Sciatic nerve (tissue), 2 donors: ENCODE measurements at places on chromosomes 4 and X.
A peak's percentile ranks its signal among the peaks of the same experiment; 100 is the strongest.

DNA sequence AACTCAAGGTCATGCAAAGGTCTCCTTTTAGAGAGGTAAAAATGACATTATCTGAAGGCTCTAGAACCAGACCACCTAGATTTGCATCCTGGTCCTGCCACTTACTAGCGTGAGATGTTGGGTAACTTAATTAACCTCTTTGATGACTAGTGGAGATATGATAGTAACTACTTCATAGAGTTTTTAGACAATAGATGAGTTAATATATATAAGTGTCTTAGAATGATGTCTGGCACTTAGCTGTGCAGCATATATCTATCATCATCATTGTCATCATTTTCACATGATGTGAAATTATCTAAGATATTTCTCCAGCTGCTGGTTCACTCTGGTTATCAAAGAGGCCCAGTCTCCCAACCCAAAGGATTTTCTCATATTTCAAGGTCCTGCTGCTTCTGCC is 126.1 kb upstream of the DCLK2 start:
- no peak for DNase-seq

DNA sequence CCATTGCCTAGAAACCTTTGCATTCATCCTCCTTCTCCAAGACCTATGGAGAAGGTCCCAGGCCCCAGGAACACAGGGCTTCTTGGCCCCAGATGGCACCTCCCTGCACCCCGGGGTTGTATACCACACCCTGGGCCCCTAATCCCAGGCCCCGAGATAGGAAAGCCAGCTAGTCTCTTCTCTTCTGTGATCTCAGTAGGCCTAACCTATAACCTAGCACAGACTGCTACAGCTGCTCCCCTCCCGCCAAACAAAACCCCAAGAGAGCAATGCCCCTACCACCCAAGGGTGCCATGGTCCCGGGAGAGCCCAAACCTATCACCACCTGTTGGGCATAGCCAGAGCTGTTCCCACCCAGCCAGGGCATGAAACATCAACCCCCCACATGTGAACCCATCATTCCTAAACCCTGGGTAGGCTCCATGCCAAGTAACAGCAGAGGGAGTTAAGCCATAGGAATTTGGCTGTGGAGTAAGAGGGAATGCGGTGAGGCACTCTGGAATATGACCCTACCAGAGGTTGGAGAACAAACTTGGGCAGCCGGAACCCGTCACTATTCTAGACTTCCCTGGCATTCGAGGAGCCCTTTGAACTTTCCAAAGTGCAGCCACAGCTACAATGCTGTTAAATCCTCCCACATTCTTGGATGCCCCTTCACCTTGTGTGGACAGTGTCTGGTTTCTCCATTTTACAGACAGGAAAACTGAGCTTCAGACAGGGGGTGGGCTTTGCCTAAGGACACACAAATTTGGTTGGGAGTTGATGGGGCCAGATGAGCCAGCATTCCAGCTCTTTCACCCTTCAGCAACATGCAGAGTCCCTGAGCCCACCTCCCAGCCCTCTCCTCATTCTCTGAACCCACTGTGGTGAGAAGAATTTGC is 10.9 kb upstream of the SASH3 start:
- DNase-seq, result no peak

GRCh38 chrX:73206366-73206765 is 8.3 kb downstream of the NAP1L2 start:
- DNase-seq, result no peak

- no peak for DNase-seq
Observed at GRCh38 chr4:101418055-101418454, 70.7 kb upstream of the PPP3CA start.

DNA sequence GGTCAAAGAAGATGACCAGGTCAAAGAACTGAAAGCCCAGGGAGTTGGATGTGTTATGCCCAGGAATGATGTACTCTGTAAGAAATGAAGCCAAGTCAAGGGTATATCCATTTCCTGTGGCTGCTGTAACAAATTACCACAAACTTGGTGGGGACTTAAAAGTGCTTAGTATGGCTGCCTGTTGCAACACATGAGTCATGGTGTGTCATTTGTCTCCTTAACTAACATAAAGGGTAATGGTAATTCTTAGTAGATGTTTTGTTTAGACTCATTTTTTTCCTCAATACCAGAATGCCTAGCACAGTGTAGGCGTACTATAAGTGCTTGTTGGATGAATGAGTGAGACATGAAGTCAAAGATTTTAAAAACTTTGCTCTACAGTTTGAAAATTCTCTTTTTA is 45.7 kb downstream of the SYTL5 start:
- DNase-seq, result no peak

DNA sequence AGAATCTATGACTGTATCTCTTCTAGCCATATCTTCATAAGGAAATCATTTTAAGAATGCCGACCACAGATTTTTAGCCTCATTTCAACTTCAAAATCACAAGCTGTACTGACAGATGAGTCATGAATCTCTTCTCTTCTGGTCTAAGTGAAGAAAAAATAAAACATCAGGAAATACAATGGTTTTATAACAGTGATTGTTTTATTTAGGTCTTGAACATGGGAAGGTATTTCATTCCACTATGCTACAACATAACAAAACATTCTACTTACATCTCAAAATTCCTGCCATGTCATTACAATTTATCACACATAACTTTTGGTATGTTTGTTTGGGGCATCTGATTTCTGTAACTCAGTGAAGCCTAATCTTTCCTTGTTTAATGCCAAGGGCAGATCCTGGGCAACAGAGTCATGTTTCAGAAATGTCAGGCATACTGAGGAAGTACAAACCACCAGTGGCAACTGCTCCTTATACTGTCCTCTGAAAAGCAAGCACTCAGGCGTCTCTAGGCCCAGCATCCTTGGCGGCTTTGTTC is 325.0 kb downstream of the PDHA2 start:
- no peak for DNase-seq

GRCh38 chr4:119490335-119490734 is 138.3 kb downstream of the PDE5A start:
- no peak for DNase-seq

- DNase-seq, result no peak
Observed at GRCh38 chrX:82756272-82756671, 751.8 kb upstream of the POU3F4 start.

DNA sequence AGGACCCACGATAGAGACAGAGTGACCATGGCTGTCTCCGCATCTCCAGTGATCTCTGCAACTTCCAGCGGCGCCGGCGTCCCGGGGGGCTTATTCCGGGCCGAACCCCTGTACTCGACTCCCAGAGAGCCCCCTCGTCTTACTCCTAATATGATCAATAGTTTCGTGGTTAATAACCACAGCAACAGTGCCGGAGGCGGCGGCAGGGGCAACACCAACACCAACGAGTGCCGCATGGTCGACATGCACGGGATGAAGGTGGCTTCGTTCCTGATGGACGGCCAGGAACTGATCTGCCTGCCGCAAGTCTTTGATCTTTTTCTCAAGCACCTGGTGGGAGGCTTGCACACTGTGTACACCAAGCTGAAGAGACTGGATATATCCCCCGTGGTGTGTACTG is 343 bp downstream of the DACH2 start:
- no peak for DNase-seq

- no peak for DNase-seq
Observed at GRCh38 chrX:2696698-2697215, 5.7 kb downstream of the CD99 start.

- DNase-seq, result no peak
Observed at GRCh38 chr4:64251781-64252180, 157.5 kb downstream of the TECRL start.

DNA sequence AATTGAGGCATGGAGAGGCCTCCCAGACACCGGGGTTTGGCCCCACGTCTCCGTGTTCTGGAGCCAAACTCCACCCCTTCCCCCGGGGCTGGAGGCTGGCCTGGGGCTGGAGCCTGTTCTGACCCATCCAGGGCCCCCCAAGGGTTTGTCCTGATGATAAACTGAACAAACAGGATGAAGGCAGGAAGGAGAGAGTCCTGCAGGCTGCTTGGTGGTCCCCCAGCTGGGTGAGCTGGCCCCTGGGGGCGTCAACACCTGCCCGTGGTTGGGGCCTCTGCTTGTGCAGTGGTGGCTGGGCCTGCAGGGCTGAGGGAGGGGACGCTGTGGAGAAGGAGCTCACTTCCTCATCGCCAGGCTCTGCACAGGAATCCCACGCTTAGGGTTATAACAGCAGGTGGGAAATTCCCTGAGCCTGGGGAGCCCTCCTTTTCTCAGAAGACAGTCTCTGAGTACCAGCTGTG is 2.3 kb downstream of the SH3TC1 start:
- DNase-seq, result no peak

GRCh38 chr4:2742081-2742822 is 13.9 kb downstream of the TNIP2 start:
- no peak for DNase-seq

- no peak for DNase-seq
Observed at GRCh38 chrX:16042980-16043379, 80.4 kb upstream of the GRPR start.

GRCh38 chr4:83679692-83680091 is 143.8 kb downstream of the GPAT3 start:
- DNase-seq, result no peak

DNA sequence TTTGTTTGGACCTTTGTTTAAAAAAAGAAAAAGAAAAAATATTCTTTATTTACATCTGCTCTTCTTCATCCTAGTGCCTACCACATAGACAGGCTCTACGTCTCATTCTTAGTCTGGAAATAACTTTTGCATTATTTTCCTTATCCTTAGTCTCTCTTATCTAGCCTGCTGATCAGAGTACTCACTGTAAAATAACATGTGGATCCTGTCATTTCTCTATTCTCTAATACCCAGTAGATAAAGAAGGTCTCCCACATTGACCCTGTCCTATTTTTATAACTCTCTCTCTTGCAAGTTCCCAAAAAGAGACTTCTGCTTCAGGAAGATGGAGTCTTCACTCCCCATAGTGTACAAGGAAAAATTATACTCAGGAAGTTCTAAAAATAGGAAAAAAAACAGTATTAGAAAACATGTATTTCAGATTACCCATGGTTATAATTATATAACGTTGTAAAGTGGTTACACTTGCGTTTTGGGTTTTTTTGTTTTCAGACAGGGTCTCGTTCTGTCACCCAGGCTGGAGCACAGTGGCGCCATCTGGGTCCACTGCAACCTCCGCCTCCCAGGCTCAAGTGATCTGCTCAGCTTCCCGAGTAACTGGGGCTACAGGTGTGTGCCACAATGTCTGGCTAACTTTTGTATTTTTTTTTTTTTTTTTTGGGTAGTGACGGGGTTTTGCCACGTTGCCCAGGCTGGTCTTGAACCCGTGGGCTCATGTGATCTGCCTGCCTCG is 23.8 kb downstream of the ZFX start:
- DNase-seq, result no peak

GRCh38 chr4:137543648-137544047 is 11.4 kb upstream of the PCDH18 start:
- DNase-seq, result no peak

GRCh38 chr4:61522312-61522711 is 322.2 kb downstream of the ADGRL3 start:
- no peak for DNase-seq

DNA sequence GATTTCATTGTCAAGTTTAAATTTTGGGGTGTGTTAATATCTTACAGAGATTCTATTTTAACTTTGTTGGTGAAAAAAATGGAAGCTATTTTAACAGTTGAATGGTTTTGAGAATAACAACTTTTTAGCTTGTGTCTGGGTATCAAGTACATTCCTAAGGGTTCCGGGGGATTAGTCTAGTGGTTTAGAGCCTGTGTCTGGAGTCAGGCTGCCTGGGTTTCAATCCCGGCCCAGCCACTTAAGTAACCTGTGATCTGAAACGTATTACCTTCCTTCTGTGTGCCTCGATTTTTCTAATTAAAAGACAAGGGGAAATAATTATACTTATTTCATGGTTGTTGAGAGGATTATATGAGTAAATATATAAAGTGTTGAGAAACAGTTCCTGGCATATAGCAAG is 288.6 kb upstream of the NR3C2 start:
- DNase-seq, result no peak

DNA sequence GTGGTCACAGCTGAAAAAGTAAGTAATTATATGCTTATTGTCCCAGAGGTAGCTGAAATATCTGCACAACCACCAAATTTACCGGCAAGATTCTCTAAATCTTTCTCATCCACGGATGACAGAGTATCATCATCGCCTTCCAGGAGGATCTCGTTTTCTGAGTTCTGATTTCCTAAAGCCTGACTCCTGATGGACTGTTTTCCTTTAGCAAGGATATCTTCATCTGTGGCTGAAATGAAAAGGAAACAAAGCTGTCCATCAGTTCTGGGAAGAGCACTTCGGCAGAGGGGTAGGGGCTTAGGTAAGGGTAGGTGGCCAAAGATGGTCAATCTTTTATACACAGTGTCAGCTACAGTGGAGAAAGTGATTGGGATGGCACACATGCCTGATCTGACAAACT is 8.7 kb downstream of the MAB21L2 start:
- DNase-seq, result no peak

GRCh38 chrX:118644378-118644777 is 83.0 kb upstream of the IL13RA1 start:
- no peak for DNase-seq

GRCh38 chrX:100353326-100353725 is 56.7 kb downstream of the PCDH19 start:
- no peak for DNase-seq

DNA sequence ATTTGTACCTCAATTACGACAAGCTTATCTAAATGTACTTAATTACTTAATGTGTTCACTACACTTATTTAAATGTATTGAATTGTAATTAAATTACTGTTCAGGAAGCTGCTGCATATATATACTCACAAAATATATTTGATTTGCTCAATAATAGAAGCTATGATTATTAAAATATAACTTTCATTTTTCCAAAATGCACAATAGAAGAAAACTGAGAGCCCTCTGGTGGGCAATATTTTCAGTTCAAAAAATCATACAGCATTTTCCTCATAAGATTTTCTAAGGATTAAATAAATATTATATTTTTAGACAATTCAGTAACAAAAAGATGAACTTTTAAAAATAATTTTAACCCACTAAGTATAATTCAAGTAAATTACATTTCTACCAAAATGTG is 217.3 kb downstream of the DKK2 start:
- no peak for DNase-seq

- no peak for DNase-seq
Observed at GRCh38 chrX:11266573-11267003, 26.6 kb upstream of the AMELX start.

GRCh38 chr4:160375772-160376452 is 1273.0 kb downstream of the RAPGEF2 start:
- DNase-seq, result no peak

DNA sequence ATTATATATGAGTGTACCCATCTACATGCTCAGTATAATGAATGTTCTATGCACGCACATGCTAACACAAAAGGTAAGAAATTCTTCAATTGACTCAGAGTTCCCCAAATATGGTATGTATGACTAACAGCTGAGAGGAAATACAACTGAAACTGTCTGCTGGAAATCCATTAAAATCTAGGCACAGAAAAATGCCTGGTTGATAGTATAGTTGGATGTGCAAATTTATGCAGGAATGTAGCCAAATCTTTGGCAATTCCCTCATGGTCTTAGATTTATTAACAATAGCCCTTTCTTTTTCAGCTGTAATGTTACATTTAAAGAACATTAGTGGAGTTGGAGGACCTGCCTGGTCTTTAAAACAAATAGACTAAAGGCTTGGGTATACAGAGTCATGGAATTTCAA is 5.5 kb downstream of the CAMK2D start:
- no peak for DNase-seq

- peak; percentile 99 for DNase-seq
Observed at GRCh38 chrX:318068-318738, 393 bp downstream of the GTPBP6 start.

GRCh38 chrX:83829874-83830273 is 31.1 kb upstream of the CYLC1 start:
- DNase-seq, result no peak

GRCh38 chr4:152920768-152921167 is 15.4 kb upstream of the FHDC1 start:
- DNase-seq, result no peak

GRCh38 chr4:30380404-30380998 is 339.7 kb upstream of the PCDH7 start:
- DNase-seq, result no peak
